NCI-H2107 (cell line): ENCODE measurements at places on chromosomes 4 and X.

GRCh38 chr4:23934915-23935314, 45.1 kb upstream of the PPARGC1A start:
- peak; percentile 2 for DNase-seq

- DNase-seq: no peak
These were observed 972.7 kb upstream of the AGA start for GRCh38 chr4:178414881-178415446.

DNA sequence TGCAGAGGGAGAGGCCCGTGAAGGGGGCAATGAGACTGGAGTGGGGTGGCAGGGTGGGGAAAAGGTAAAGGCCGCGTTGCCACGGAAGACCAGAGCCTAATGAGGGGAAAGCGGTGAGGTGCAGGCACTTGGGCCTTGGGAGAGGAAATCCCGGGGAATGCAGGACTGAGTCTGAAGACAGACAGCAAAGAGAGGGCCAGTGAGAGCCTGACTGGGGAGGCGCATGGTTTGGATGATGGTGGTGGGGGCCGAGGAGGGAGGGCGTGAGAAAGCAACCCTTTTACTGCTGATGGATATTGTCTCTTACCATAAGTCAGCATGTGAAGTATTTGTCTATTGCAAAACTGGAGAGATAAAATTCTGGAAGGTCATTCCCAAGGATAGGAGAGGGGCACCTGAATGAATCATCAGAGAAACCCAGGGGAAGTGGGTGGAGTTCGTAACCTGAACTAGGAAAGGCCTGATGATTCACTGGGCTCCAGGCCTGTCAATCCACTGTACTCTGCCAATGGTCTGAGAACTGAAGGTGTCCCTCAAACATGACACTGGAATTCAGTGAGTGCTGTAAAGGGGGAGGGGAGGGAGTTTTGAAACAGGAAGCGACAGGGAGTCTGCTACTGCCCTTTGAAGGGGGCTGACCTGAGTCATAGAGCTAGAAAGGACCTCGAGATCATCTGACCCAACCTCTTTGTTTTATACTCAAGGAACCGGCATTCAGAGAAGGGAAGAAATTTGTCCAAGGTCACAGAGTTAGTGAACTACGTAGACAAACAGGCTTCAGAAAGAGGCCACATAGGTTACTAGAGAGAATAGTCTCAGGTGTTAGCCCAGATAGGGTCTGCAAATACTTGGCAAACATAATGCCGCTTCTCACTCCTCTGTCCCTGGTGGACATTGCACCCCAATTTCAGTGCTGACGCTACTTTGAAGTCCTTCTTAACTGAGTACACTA, 52.2 kb downstream of the NALF2 start:
- no peak for DNase-seq

DNA sequence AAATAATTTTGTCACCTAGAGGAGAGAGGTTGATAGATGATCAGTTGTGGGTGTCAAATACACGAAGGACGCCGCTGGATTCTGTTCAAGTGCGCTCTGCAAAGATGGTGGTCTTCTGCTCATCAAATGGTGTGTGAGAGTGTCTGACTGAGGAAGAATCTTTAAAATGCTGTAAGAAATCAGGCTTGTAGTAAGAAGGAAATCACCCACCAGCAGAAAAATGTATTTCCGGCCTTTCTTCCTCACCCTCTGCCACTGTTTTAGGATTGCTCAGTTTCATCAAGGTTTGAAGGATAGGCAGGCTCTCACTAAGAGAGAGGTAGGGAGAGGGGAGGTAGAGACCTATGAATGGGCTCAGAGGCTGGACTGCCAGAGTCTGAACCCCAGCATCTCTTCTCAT, 28.7 kb downstream of the RHOH start:
- DNase-seq: no peak

GRCh38 chrX:85375333-85375738, 4.1 kb downstream of the POF1B start:
- no peak for DNase-seq
